ENCODE measurements at places on chromosomes 7 and 10.

- DNase-seq, result no peak
Observed at GRCh38 chr10:125125951-125126735, 34.2 kb downstream of the CTBP2 start.

GRCh38 chr7:21013765-21014539 lies 227.3 kb upstream of the SP8 start:
- no peak for DNase-seq

DNA sequence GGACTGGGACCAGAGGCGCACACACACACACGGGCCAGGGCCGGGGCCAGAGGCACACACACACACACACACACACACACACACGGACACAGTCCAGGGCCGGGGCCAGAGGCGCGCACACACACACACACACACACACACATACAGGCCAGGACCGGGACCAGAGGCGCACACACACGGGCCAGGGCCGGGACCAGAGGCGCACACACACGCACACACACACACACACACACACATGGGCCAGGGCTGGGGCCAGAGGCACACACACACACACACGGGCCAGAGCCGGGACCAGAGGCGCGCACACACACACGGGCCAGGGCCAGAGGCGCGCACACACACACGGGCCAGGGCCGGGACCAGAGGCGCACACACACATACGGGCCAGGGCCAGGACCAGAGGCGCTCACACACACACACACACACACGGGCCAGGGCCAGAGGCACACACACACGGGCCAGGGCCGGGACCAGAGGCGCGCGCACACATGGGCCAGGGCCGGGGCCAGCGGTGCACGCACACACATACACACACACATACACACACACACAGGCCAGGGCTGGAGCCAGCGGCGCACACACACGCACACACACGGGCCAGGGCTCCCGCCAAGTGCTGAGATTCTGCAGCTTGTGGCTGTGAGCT lies 268.8 kb downstream of the ELFN1 start:
- no peak for DNase-seq

DNA sequence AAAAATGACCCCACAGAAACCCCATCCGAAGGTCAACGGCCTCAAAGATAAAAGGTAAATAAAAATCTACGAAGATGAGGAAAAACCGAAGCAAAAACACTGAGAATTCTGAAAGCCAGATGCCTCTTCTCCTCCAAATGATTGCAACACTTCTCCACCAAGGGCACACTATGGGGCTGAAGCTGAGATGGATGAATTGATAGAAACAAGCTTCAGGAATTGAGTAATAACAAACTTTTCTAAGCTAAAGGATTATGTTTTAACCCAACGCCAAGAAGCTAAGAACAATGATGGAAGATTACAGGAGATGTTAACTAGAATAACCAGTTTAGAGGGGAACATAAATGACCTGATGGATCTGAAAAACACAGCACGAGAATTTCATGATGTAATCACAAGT lies 127.8 kb downstream of the MACC1 start:
- DNase-seq, result no peak

DNA sequence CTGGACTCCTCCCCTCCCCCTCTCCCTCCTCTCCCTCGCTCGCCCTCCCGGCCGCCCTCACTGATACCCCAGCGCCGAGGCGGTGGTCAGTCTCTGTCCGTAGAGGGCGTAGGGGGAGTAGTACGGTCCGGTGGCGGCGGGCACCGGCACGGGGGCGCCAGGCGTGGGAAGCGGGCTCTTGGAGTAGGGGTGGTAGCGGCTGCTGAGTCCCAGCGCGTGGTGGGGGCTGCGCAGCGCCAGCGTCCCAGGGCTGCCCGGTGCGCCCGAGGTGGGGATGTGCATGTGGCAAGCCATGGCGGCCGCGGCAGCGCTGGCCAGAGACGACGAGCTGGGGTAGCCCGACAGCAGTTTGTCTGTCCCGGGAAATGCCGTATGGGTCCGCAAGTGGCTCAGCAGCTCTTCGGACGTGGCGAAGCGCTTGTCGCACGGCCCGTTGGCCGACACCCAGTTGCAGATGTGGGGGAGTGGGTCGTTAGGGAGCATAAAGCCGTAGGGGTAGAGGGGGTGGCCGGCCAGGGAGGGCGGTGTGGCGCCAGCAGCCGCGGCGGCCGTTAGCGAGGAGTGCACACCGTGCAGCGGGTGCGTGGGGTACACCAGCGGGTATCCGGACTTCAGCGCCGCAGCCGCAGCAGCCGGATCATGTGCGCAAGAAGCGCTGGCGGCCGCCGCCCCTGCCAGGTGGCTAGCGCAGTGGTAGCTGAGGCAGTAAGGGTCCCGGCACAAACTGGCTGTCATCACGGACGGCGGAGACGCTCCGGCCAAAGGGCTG lies 2.7 kb downstream of the ZNF503 start:
- peak; percentile 46 for DNase-seq

DNA sequence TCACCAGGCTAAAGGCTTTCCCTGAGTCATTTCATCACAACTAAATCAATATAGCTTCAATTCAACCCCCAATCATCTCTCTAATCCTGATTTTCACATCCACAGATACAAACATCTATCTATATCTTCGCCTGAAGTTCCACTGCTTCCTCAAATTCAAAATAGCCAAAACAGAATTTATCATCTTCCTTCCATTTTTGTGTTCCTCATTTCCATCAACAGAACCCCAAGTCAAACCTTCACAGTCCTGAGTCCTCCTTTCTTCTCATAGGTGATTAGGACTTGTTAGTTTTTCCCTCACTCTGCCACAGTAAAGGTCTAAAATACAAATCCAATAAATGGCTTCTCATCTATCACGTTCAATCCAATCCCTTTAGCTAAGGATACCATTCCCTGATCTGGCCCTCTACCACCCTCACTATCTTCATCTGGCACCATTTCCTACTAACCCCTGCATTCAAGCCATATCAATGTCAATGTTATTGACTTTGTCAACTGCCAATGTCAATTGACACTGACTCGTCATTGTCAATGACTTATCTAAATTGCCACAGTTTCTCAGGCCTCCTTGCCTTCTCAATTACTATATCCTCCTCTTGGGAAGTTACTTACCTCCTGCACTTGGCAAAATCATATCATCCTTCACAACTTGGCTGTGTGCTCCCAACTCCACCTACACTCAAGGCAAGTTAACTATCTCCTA lies 2.6 kb downstream of the HYCC1 start:
- DNase-seq, result no peak

DNA sequence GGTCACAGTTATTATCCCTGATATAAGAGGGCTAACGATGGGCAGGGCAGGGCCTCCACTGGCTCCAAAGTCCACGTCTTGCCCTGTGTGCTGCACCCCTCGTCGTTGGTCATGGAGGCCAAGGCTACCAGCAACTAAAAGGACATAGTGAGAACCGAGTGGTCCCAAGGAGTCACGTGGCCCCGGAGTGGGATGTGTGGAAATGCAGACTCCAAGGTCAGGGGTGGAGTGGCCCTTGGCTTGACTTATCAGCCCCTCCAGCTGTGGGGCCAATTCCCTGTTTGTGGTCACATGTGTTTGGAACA lies 30.7 kb downstream of the BTBD16 start:
- DNase-seq, result no peak

- DNase-seq, result peak; percentile 79
Observed at GRCh38 chr7:2629746-2630681, 1.8 kb upstream of the TTYH3 start.

- no peak for DNase-seq
Observed at GRCh38 chr7:153604-154003, 38.8 kb upstream of the FAM20C start.

DNA sequence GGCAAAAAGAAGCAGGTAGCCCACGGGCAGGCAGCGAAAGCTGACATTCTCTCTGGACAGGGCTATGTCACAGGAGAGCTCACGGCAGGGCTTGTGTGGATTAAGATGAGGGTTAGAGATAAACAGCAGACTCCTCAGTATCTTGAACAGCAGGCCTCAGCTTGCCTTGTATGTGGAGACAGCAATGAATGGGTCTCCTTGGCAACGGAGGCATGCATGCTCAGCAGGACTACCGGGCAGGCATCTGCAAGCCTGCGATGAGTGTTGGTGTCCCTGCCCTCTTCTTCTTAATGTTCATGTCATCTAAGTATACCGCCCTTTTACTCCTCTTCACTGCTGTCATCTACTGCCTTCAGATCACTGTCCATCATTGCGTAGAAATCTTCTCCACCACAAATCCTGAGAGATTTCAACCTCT lies 81.9 kb upstream of the C1GALT1 start:
- peak; percentile 40 for DNase-seq

DNA sequence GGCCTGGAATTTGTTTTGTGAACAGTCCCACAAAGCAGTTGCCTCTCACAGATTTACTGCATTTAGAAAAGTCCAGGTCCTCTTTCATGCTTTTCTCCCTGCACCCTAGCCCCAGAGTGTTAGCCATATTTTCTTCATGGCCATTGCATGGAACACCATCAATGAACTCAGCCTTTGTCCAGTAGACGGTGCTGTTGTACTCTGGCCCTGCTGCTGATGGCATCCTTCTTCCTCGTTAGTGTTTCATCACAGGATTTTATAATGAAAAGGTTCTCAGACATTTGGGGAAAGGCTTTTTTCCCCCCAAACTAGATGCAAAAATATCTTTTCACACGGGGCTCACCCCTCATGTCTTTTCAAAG lies 93.0 kb upstream of the SLC25A13 start:
- peak; percentile 57 for DNase-seq

DNA sequence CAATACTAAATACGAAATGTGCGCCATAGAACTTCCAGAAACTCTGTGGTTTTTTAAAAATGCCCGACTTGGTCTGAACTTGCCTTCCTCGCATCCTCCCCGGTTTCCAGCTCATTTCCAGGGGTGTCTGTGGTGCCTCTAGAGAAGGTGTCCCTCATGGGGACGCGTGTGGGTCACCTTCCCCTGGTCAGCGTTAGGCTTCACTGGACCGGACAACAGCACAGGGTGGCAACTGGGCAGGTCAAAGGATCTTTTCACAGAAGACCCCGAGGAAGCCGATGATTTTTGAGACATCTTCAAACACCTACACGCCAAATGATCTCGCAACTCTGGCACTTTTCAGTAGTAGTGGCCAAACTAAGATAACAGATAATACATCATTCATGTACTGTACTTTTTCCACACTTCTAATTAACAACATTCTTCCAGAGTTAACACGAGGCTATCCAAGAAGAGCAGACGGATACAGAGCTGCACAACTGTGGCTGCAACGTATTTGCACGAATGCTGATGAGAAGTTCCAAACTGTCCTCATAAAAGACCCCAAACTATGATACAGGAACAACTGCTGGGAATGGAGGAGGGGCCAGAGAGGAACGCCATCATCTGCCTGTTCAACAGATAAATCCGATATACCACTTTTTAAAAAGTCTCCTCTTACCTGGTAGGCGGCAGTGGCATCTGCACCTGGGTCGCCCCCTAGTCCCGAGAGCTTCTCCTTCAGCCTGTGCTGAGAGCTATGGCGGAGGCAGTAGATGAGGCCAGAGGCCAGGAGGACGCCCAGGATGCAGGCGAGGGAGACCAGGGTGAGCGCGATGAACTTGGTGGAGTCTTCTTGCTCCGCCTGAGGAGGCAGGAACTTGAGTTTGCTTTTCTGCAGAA lies 345.5 kb downstream of the DNAJB6 start:
- DNase-seq, result no peak

DNA sequence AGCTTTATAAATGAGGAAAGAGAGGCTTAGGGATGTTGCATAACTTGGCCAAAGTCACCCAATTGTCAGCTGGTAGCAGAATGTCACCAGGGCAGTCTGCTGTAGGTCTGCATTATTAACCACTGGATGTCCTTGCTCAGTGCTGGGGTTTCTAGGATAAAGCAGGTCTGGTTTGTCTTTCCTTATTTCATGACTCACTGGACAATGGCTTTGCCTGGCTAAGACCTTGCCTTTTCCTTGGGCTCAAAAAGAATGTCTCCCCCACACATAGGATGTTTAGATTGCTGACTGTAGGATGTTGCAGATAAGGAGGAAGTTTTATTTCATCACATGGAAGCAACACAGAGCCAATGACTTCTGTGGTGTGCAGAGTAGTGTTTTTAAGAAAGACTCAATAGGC lies 29.4 kb downstream of the WDFY4 start:
- no peak for DNase-seq

DNA sequence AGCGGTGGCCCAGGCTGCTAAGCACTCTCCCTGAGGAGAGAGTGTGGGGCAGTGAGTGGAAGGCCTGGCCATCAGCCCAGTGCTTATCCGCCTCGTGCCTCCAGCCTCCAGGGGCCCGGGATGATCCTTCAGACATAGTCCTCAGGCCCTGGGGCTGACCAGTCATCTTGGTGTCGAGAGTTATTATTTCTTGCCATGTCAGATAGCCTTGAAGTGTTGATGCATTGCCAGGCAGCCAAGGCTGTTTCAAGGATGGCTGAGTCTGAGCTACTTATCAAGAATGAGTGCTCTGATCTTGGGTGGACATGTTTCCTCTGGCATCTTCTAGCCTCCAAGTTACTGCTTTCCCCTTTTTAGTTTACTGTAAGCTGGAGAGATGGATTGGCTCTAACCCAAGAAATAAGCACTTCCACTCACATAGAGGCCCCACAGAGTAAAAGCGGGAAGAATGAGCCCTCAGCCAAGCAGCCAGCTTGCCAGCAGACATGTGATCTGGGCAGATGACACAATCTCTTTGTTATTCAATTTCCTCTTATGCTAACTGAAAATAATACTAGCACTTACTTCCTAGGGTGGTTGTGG lies 136.5 kb upstream of the NAMPT start:
- DNase-seq, result peak; percentile 72

DNA sequence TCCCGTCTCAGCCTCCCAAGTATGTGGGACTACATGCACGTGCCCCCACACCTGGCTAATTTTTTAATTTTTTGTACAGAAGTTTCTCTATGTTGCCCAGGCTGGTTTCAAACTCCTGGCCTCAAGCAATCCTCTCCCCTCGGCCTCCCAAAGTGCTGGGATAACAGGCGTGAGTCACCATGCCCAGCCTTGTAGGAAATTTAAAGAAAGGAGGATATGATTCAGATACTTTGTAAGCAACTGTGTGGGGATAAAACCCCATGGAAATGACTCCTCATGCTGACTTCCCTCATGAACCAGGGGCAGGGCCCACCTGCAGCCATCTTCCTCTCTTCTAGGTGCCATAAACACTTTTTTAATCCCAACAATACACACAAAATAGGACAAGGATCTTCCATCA lies 50.2 kb downstream of the APBB1IP start:
- DNase-seq, result no peak

DNA sequence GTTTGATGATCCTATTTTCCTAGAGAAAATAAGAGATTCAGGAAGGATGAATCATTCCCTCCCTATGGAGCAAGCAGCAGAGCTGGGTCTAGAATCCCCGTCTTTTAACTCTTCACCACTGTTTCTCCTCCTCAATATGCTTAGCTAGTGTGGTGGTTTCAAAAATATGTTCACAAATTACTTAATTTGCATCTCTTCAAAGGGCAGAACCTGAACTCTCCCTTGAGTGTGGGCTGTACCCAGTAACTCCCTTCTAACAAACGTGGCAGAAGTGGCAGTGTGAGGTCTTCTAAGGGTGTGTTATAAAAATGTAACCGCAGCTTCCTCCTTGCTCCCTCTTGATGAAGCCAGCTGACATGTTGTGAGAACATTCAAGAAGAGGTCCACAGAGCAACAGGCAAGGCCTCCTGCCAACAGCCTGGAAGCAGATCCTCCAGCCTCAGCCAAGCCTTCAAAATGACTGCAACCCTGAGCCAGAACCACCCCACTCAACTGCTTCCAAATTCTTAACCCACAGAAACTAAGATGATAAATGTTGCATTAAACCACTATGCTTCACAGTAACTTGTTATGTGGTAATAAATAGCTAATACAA lies 36.6 kb downstream of the SRPK2 start:
- DNase-seq, result peak; percentile 39
